Stimulated activated CD8-positive, alpha-beta memory T cell treated with anti-CD3 and anti-CD28 coated beads, Interleukin-4, amount 100 ng/mL, for 4 hours (primary cell): ENCODE measurements at places on chromosomes 12 and 14.

DNA sequence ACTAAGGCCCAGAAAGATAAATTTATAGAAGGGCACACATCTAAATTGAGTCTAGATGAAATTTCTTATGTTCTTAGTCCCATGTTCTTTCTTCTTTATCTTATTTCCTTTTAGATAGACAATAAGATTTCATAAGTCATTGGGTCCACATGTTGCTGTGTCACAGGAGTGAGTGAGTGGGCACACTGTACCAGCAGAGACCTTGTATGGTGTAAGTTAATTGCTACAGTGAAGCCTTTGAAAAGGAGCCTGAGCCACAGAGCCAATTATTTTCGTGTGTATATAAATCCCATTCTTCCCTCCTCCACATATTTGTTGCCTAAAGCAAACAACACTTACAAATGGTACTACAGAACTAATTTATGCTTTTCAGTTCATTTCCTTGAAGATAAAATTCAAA is 79.1 kb downstream of the GRIP1 start:
- no peak for DNase-seq

- no peak for DNase-seq
Measured at GRCh38 chr12:77294016-77294415, 228.6 kb upstream of the E2F7 start.

DNA sequence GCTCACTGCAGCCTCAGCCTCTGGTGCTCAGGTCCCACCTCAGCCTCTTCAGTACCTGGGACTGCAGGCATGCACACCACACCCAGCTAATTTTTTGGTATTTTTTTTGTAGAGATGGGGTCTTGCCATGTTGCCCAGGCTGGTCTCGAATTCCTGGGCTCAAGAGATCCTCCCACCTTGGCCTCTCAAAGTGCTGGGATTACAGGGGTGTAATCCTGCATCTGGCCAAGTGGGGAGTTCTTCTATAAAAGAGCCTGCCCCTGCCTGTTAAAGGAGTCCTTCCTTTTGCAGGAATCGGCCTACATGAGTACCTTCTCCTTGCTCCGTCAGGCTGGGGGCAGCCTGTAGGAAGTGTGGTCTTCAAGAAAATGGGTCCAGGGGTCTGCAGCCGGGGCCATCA is 54.1 kb upstream of the RASSF3 start:
- no peak for DNase-seq

GRCh38 chr12:62802984-62803383 is 132.0 kb downstream of the PPM1H start:
- no peak for DNase-seq

DNA sequence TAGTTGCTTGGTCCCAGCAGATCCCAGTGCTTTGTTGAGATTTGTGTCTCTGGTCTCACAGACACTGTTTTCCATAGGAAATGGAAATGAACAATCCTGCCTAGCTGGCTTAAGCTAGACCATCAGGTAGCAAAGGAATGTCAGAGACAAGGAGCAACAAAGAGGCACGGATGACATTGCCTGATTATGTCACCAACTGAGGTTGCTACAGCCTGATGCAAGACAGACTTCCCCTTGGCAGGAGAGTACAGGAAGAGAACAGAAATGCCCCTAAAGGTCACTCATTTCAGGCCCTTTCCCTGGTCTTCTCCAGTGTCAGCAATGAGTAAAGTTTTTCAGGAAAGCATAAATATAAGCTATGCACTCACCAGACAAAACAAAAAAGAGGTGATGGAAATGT is 2.0 kb upstream of the PRB2 start:
- no peak for DNase-seq
